ENCODE measurements at places on chromosomes 5 and 9. TPM values are rescaled to one million over a fixed set of nuclear protein-coding genes. Genes with fewer than 3 reads are reported as not detected.
A peak's percentile ranks its signal among the peaks of the same experiment; 100 is the strongest.

DNA sequence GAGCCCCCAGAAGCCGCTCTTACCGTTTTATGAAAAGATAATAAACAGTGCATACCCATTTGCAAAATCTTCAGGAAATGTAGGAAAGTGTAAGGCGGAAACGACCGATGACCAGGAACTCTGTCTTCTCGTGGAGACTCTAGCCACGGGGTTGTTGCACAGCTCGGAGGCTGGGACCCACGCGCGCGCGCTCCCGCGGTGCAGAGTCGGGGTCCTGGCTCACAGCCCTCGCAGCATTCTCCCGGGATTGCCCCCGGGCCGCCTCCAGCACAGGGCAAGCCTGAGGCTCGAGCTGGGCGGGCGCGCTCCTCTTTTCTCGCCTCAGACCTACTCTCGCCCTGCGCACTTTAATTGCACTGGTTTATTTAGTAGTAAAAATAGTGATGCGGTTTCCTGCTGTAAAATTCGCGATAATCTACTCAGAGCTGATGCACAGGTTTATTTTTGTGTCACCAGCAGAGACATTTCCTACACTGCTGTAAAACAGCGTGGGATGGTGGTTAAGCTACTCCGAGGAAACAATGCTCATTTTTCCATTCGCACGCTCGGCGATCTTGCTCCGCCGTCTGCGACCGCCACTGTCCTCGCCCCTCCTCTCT lies 15.5 kb downstream of the TRIM7 start:
- peak; percentile 30 for DNase-seq

- DNase-seq: no peak
These were observed 60.6 kb upstream of the ABCA1 start for GRCh38 chr9:104988539-104988938.

DNA sequence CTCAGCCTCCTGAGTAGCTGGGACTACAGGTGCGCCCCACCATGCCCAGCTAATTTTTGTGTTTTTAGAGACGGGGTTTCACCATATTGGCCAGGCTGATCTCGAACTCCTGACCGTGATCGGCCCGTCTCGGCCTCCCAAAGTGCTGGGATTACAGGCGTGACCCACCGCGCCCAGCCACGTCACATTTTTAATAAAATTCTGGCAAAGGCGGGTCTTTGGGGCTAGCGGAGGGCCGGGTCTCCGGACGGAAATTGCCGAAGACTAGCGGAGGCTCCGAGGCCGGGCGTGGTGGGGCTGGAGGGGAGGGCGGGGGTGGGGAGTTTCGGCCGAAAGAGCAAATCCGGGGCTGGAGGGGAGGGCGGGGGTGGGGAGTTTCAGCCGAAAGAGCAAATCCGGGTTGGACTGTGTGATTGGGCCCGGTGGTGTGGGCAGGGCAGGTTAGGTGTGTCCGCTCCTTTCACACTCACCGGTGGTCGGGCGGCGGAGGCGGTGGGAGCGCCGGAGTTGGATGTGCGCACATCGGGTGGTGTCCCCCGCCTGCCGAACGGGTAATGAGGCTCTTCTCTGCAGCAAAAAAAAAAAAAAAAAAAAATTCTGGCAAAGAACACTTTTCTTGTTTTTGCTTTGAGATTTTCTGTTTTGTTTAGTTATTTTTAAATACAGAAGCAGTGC lies 27.1 kb downstream of the RUFY1 start:
- no peak for DNase-seq

- no peak for DNase-seq
These were observed 40.4 kb downstream of the ZNF608 start for GRCh38 chr5:124706051-124706450.

ZNF883 gene
- total RNA-seq: 0.83 TPM

FOXI1 gene
- total RNA-seq: not detected
